ENCODE measurements at places on chromosomes 2 and 18. TPM values are rescaled to one million over a fixed set of nuclear protein-coding genes. Genes with fewer than 3 reads are reported as not detected.

- DNase-seq = no peak
Measured at GRCh38 chr2:37602040-37602439, 69.4 kb downstream of the CDC42EP3 start.

DNA sequence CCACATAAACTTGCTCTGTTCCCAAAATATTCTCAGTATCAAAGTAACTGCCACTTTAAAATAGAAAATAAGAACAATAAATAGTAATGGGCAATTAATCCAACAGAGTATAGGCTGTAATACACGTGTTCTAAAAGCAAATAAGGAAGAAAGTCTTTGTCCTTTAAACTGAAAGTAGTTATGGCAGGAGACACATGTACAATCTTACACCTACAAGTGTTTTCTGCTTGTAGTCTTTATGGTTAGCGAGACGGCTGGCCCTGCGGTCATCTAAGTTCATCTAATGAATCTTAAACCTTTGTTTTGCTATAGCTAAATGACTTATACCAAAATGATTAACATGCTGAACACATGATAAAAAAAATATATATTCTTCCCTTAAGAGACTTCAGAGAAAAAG, 32.4 kb downstream of the CYB5A start:
- DNase-seq = no peak

GRCh38 chr2:178531168-178531567, 50.9 kb downstream of the PLEKHA3 start:
- DNase-seq = no peak

DNA sequence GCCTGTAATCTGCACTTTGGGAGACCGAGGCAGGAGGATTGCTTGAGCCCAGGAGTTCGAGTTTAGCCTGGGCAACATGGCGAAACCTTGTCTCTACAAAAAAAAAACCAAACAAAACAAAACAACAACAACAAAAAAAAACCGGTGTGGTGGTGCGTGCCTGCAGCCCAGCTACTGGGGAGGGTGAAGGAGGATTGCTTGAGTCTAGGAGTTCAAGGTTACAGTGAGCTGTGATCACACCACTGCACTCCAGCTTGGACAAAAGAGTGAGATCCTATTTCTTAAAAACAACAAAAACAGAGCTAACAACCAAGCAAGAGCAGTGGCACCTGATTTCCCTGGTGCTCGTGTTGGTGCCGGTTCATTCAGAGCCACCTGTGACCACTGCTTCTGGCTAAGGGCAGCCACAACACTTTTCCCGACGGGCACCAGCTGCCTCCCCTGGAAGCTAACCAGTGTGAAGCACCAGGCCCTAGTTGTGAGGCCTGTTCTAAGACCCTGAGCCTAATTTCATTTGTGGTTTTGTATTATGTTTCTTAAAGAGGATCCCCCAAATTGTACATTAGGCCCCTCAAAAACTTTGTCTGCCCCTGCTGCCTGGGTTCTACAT, 1.3 kb downstream of the AOX1 start:
- no peak for DNase-seq

GRCh38 chr2:220198896-220199295, 571.5 kb downstream of the SLC4A3 start:
- DNase-seq = no peak

DNA sequence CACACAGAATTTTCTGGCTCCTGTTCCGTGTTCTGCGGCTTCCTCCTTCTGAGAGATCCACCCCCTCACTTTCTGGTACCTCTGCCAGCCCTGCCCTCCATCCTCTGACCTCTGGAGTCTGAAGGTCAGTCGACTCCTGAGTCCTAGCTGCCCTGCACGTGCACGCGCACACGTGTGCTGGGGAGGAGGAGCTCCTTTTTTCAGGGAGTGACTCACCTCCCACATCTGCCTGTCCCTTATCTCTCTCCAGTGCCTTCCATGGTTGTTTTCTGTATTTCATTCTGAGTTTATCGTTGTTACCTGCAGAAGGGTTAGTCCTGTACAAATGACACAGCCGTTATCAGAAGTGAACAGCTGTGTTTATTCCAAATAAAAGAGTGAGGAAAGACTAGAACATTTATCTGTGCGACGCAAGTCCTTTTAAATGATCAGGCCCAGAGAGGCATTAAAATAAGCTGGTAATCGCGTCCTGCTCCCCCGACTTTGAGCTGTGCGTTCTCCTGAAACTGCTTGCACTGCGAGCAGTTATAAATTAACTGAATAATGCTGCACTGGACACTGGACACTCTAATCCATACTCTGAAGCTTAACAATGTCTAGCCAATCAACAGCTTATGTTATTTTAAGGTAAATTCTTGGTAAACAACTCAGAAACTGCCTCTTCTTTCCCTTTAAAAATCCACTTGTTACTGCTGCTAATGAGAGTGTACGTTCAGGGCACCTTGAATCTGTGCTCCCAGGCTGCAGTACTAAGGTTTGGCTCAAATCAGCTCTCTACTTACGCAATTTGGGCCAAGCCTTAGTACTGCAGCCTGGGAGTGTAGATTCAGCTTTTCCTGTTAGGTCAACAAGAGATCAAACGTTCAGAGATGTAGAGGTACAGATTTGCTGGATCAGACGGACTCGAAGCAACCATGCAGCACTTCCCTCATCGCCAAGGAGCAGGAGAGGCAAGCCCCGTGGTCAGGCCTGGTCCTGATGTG, 72.5 kb downstream of the GALR1 start:
- DNase-seq = no peak

DNA sequence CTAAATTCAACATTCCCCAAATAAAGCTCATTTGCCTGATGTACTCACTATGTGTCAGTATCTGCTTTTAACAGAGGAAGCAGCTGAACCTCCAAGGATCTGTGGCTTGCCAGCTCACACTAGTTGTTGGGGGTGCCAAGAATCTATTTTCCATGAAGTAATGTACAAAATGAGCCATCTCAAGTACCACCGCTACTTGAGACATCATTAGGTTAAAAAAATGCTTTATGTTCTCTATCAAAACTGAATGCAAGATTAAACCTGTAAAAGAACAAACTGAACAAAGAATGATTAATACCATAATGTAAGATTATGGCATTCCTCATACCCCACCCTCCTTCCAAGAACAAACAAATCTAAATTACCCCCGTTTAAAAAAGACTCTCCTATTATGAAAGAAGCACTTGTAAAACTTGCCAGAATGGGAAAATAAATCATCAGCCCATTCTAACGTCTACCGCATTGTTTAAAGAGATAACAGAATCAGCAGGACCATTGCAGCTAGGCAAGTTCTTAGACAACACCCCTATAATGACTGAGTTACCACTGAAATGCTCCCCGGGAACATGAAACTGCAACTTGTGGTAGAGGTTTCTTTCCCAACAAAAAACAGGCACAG, 471.6 kb downstream of the DLGAP1 start:
- no peak for DNase-seq

Gene PLGLB2
- 2.2 TPM for total RNA-seq

Gene EPG5
- total RNA-seq = 15.4 TPM

Gene ING5
- 61.9 TPM for total RNA-seq

Gene PROM2
- total RNA-seq = 2.7 TPM

Measured in neural crest cell (in vitro differentiated cells).